Endodermal cell (in vitro differentiated cells): ENCODE measurements at places on chromosomes 2 and 18.

DNA sequence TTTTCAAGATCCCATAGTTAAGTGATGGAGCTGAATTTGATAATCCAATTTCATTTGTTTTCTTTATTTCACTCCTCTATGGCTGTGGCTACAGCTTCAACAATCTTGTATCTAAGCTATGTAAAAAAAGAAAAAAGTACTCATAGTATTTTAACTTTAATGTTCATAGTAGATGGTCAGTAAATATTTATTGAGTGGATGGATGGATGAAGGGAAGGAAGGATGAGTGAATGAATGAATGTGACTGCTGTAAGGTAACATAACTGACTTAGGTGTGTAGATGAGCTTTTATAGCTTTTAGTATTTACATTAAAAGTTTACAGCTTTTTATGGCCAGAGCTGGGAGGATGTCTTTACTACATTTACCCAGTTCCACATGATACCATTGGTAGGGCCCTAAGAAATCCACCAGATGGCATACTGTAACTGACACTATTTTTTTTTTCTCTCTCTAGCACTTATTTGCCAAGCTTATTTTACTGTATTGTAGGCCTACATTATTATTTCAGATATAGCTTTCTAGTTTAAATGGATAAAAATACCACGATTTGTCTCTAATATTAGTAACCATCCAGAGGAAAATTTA is 13.4 kb upstream of the HRH4 start:
- DNase-seq = no peak

- DNase-seq = peak; percentile 75
Measured at GRCh38 chr2:170214309-170214948, 36.5 kb downstream of the MYO3B start.

GRCh38 chr2:151632993-151633565 is 101.2 kb downstream of the NEB start:
- DNase-seq = no peak

GRCh38 chr2:16665748-16666448 is at the start of gene CYRIA:
Gene CYRIA, minus strand, starts transcription at chr2:16665834. Its CDS starts 77,715 bp downstream, at chr2:16588119.
- DNase-seq = peak; percentile 84

GRCh38 chr2:120298173-120298835 is 45.7 kb downstream of the RALB start:
- DNase-seq = no peak

GRCh38 chr2:215958257-215958656 is 55.1 kb downstream of the MREG start:
- no peak for DNase-seq

DNA sequence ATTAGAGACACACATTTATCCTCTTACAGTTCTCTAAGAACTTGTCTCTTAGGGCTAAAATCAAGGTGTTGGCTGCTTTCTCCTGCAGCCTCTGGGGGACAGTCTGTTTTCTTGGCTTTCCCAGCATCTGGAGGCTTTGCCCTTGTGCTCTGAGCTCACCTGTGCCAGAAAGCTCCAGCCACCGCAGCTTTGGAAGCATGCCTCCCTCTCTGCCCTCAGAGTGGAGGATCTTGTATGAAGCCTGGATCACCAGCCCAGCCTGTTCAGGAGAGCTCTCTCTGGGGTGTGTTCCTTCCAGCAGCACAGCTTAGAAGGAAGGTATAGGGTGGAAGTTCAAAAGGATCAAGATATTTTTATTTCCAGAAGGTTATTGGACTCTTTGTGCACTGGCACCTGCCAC is 53.1 kb upstream of the TPO start:
- DNase-seq = no peak

DNA sequence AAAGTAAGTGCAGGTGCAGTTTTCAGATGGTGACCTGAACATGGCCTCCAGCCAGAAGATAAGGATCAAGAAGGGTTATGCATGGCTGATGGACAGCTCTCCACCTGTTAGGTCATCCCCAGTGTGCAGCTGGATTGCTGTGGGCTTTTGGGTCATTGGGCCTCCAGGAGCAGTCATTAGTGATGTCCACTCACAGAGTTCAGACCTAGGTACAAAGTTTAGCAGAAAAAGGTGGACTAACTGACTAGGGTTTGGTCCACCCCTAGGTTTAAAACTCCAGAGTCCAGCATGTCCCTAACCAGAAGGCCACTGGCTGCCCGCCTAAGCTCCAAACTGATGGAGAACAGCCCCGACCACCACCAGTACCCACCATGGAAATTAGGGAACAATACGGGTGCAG is 18.3 kb upstream of the SULT1C2 start:
- DNase-seq = no peak

DNA sequence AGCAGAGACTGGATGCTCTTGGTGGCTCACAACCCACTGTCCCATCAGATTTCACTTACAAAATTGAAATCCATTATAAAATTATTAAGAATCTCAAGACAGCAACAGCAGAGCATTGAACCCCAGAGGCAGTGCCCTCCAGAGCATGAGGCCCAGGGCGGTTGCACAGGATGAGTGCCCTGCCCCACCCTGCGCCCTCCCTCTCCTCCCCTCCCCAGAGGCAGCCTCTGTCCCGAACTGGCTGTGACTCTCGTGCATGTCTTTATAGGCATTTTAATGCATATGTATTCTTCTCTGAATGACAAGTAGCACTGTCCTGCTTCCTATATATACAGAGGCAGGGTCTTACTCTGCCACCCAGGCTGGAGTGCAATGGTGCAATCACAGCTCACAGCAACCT is 10.4 kb downstream of the MFSD2B start:
- no peak for DNase-seq

DNA sequence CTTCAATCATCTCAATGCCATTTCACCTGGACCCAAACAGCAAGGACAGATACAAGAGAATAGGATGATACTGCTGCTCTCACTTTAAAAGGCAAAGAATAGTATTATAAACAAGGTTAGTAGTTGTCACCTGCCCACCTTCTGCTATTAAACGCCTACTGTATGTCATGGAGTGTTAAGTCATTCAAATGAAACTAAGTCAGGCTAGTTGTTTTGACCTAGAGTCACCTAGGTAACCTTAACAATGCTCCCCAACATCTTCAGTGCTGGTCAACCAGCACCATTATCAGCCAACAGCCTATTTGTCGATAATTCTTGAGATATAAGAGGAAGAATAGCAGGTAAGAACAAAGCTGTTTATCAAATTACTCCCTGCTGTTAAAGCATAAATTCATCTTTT is 39.2 kb downstream of the TRIP12 start:
- DNase-seq = no peak

- DNase-seq = no peak
Measured at GRCh38 chr2:98093146-98093545, 6.2 kb downstream of the VWA3B start.

DNA sequence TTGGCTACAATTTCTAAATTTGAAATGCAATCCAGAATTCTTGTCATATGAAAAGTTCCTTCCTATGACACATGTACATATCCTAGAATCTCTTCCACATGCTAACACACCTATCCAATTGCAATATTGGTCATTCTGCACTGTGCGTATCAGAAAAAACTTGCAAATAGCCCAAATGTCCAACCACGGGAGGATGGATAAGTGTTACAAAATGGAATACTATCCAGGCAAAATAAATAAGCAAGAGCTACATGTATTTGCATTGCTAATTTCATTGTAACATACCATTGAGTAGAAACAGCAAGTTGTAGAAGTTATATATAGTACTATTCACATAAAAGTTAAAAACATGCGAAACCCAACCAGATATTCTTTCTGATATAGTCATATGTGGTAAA is 15.6 kb upstream of the RHOB start:
- no peak for DNase-seq

GRCh38 chr18:59877361-59877760 is 22.4 kb upstream of the PMAIP1 start:
- DNase-seq = no peak

DNA sequence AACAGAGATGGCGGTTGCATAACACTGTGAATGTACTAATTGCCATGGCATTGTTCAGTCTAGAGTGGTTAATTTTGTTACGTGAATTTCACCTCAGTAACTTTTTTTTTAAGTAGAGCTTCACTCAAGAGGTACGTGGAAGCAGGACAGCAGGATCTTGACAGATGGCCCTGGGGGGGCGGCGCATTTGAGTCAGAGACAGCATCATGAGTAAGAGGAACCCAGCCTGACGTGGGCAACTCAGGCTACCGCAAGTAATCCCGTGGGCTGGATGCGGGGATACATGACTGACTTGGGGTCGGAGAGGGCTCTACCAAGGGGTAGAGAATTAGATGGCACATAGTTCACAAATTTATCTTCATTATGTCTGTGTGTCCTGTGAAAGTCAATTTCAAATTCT is 38.1 kb upstream of the DAPL1 start:
- no peak for DNase-seq

GRCh38 chr18:36149514-36150289 is 20.0 kb downstream of the ELP2 start:
- no peak for DNase-seq

GRCh38 chr2:11505652-11506610 is 27.9 kb upstream of the GREB1 start:
- no peak for DNase-seq

GRCh38 chr2:234966340-234966739 is 14.5 kb downstream of the SH3BP4 start:
- DNase-seq = peak; percentile 3

GRCh38 chr2:99700482-99701398 is 210.9 kb upstream of the REV1 start:
- no peak for DNase-seq

DNA sequence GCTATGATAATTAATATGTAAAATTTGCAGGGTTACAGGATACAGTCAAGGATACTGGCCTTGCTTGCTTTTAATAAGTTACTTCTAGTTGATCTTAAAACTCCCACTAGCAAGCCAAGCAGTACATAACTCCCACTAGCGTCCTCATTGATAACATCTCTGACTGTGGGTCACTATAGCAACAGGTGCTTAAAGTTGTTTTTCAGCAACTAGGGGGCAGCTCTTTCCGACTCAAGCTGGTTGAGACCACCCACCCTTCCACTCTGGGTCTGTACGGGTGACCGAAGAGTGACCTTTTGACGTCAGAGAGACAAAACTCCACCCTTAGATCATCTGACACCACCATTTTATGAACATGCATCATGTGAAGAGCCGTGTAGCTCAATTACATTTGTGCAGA is 208.6 kb downstream of the MYO1B start:
- no peak for DNase-seq

GRCh38 chr2:8442833-8443486 is 238.9 kb upstream of the ID2 start:
- DNase-seq = no peak

DNA sequence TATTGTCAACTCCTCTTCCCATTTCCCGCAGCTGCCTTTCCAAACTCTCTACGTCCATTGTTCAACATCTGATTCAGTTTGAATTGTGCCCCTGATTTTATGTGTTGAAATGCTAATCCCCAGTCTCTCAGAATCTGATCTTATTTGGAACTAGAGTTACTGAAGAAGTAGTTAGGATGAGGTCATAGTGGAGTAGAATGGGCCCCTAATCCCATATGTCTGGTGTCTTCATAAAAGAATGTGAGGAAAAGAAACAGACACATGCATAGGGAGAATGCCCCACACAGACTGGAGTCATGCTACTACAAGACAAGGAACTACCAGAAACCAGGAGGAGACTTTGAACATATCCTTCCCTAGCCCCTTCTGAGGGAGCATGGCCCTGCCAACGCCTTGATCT is 99.2 kb downstream of the LRP1B start:
- DNase-seq = no peak

GRCh38 chr2:182870227-182870626 is 3.8 kb upstream of the FRZB start:
- DNase-seq = peak; percentile 90

- no peak for DNase-seq
Measured at GRCh38 chr2:218383892-218384519, 1.9 kb downstream of the SLC11A1 start.

DNA sequence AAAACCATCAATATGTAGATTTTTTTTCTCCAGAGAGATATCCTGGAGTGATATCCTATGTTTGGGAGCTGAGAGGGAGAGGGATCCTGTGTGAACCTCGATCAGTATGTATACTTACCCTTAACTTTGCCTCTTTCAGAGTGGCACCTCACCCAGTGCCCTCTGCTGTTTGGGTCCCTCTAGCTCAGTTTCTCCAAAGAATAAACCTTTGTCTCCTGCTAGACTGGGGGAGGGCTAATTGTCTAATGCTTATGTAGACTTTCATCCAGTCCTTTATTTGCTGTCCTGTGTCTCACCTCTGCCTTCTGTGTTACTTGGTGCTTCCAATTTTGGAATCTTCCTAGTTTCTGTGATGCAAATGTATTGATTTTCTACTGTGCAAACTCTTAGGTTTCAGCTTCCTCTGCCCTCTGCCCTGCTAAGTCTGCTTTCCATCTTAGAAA is 48.4 kb downstream of the MTX2 start:
- no peak for DNase-seq

DNA sequence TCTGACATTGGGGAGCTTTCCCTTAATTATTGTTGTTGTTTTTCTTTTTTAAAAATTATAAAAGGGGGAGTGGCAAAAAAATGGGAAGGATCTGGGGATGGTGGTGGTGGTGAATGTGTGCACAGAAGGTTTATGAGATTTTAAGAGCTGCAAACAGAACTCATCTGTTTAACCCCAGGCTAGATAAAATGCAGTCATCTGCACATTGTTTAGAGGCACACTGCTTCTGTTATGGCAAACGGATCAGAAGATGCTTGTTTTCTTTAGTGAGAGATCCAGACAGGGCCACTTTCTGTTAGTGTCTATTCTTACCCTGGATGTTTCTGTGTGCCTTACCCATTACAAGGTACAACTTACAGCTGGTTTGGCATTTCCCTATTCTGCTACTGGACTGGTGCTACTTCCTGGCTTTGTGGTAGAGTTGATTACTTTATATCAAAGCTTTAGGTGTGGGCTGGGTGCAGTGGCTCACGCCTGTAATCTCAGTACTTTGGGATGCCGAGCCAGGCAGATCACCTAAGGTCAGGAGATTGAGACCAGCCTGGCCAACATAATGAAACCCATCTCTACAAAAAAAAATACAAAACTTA is 68.2 kb upstream of the NRP2 start:
- no peak for DNase-seq

- DNase-seq = no peak
Measured at GRCh38 chr2:161703863-161704262, 79.6 kb downstream of the SLC4A10 start.

- no peak for DNase-seq
Measured at GRCh38 chr18:3472681-3473544, 22.9 kb downstream of the TGIF1 start.
